Fibroblast of skin of back (primary cell): ENCODE measurements at places on chromosomes 7 and 10.

- DNase-seq = no peak
These were observed 202.8 kb downstream of the RAPGEF5 start for GRCh38 chr7:22154143-22154529.

DNA sequence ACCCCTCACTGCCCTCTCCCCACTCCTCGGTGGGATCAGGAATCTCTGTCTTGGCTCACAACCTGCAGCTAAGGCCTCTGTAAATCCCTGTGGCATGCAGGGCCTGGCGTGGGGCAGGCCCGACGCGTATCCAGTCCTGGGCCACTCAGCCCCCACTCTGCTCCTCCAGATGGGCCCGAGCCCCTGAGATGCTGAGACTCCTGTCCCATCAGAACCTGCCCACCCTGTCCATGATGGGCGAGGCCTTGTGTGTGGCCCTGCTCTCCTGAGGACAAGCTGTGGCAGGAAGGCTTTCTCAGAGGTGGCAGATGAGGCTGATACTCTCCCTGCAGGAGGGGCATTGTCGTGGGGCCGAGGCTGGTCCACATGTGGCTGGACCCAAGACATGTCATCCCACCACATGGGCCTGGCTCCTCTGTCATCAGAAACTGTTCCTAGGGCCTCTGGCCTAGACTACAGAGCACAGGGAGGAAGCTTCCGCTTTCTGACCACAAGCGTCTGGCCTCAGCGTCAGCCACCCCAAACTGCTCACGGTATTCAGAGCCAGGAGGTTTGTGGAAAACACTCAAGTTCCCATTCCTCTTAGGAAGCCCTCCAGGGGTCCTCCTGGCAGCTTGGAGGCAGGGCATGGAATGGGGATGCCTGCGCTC, 6.0 kb downstream of the ALOX5 start:
- DNase-seq = no peak

DNA sequence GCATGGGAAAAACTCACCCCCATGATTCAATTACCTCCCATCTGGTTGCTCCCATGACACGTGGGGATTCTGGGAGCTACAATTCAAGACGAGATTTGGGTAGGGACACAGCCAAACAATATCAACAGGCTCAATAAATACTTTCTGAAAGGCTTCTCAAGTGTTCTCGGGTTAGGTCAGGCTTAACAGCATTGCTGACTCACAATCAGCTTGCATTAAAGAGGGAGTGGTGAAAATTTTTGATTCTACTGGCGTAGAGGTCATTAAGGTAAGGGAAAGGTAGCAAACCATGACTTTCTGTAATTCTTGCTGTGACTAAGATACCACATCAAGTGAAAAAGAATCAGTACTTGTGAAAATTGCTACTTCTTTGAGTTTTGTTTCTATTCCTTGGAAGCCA, 126.4 kb downstream of the JCAD start:
- DNase-seq = no peak

GRCh38 chr10:110546077-110546476, 21.4 kb upstream of the SMC3 start:
- no peak for DNase-seq

- no peak for DNase-seq
These were observed 675 bp upstream of the FRAT2 start for GRCh38 chr10:97335188-97335619.

GRCh38 chr10:84395581-84395980, 67.2 kb downstream of the CCSER2 start:
- DNase-seq = peak; percentile 15

- DNase-seq = no peak
These were observed 49.8 kb downstream of the POU6F2 start for GRCh38 chr7:39027491-39027890.

DNA sequence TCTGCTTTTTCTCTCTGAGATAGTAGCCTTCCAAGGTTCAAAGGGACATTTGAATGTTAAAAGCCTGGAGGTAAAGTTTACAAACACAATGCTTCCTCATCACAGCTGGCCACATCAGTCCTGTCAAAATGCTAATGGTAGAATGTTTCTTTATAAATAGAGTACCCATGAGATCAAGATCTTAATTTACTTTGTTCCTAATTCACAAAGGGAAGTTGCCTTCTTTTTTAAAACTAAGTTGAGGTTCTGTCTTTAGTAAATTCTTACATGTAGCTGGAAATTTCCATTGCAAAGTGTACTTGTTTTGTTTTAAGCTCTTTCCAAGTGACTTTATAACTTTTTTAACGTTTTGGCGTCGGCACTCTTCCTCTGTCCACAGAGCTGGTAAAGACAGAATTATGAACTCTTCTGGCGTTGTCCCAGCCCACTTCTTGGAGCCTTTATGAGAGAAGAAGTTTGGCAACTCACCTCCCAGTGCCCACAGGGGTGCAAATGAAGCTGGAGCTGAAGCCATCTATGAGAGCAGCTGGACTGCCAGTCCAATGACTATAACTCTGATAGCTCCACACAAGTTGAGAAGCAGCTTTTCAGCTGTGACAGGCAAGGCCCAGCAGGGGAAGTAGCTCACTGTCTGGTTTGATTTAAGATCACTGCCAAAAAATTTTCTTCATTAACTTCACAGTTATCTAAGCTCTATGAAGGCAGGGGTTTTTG, 23.3 kb downstream of the FZD1 start:
- DNase-seq = no peak
